ENCODE measurements at places on chromosomes 3 and 15. TPM values are rescaled to one million over a fixed set of nuclear protein-coding genes. Genes with fewer than 3 reads are reported as not detected.

The ARHGAP31 gene
- 9.0 TPM for polyA plus RNA-seq

The AMIGO3 gene
- polyA plus RNA-seq: 1.5 TPM

The LMAN1L gene
- polyA plus RNA-seq: not detected

The GAP43 gene
- not detected for polyA plus RNA-seq

The RARRES1 gene
- 0.28 TPM for polyA plus RNA-seq

The CAPN3 gene
- polyA plus RNA-seq: 1.3 TPM

The ZDHHC23 gene
- 4.1 TPM for polyA plus RNA-seq

The ONECUT1 gene
- not detected for polyA plus RNA-seq

The GATA2 gene
- polyA plus RNA-seq: 0.11 TPM

The QTRT2 gene
- 25.4 TPM for polyA plus RNA-seq

The PLOD2 gene
- polyA plus RNA-seq: not detected

The MESP2 gene
- polyA plus RNA-seq: not detected

The PTX3 gene
- polyA plus RNA-seq: not detected

The SEMA7A gene
- 5.0 TPM for polyA plus RNA-seq

The LRRC2 gene
- 0.06 TPM for polyA plus RNA-seq

The SLC28A2 gene
- polyA plus RNA-seq: not detected

The SLCO3A1 gene
- 3.1 TPM for polyA plus RNA-seq

The TM6SF1 gene
- polyA plus RNA-seq: 0.29 TPM

The MFN1 gene
- polyA plus RNA-seq: 12.8 TPM

The RPSA gene
- 1,214 TPM for polyA plus RNA-seq

The ANO10 gene
- polyA plus RNA-seq: 5.8 TPM

The CCDC54 gene
- polyA plus RNA-seq: not detected

The NEK10 gene
- not detected for polyA plus RNA-seq

The FSTL1 gene
- not detected for polyA plus RNA-seq
